ENCODE measurements at places on chromosomes 5 and 9.

- DNase-seq = no peak
- H3K27me3 ChIP-seq = no peaks in the 10 kb centered on the region
- no peaks in the 10 kb centered on the region for H3K36me3 ChIP-seq
- H3K27ac ChIP-seq = no peak overlapping the region
Measured at GRCh38 chr9:78437806-78438205, 140.9 kb downstream of the PSAT1 start.

- no peaks in the 10 kb centered on the region for H3K4me1 ChIP-seq
- no peak overlapping the region for H3K27ac ChIP-seq
- no peaks in the 10 kb centered on the region for H3K27me3 ChIP-seq
- no peak overlapping the region for H3K4me3 ChIP-seq
- H3K36me3 ChIP-seq = no peaks in the 10 kb centered on the region
- DNase-seq = no peak
Measured at GRCh38 chr5:130706696-130707095, 458.4 kb downstream of the HINT1 start.

DNA sequence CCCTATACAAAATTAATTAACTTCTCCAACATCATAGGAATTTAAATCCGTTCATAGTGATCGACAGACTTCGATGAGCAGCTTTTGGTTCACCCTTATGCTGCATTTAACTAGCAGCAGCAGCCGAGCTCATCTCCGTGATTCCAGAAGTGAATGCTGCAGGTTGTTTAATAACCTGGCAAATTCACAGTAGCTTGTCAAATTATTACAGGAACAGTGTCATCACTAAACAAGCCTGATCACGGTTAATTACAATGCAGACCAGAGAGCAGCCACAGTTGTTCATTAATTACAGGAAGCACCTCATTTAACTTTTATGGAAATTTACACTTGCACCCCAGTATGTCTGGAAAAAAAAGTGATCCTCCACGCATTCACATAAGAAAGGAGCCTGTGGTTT is 188.2 kb downstream of the BNC2 start:
- no peaks in the 10 kb centered on the region for H3K27me3 ChIP-seq
- H3K4me1 ChIP-seq = no peaks in the 10 kb centered on the region
- no peaks in the 10 kb centered on the region for H3K36me3 ChIP-seq

DNA sequence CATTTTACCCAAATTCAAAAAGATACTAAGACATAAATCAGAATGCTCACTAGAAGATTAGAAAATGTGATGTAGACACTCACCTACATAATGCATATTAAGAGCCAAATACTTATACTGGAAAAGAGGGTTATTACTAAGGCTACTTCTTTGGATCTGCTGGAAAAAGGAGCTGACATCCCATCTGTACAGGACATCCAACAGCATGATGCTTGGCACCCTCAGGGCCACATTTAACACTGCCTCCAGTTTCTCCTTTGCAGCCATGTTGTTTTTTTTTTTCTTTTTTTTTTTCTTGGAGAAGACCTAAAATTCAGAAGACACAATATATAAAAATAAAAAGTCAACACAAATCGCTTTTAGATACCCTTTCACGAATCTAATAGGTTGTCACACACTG is 6.0 kb downstream of the RNF145 start:
- H3K27ac ChIP-seq = no peak overlapping the region
- no peak overlapping the region for H3K4me3 ChIP-seq
- no peak for DNase-seq
- no peaks in the 10 kb centered on the region for H3K36me3 ChIP-seq
- H3K4me1 ChIP-seq = no peaks in the 10 kb centered on the region
- no peaks in the 10 kb centered on the region for H3K27me3 ChIP-seq

- H3K27me3 ChIP-seq = peaks cover 9% of the 10 kb centered on the region
- no peak for DNase-seq
- H3K36me3 ChIP-seq = no peaks in the 10 kb centered on the region
- no peaks in the 10 kb centered on the region for H3K4me1 ChIP-seq
Measured at GRCh38 chr9:130174025-130174424, 1.8 kb downstream of the NCS1 start.

GRCh38 chr5:168282120-168282519 is 9.3 kb upstream of the WWC1 start:
- H3K27me3 ChIP-seq = no peaks in the 10 kb centered on the region
- H3K4me1 ChIP-seq = no peaks in the 10 kb centered on the region
- no peaks in the 10 kb centered on the region for H3K36me3 ChIP-seq
- no peak overlapping the region for H3K4me3 ChIP-seq

DNA sequence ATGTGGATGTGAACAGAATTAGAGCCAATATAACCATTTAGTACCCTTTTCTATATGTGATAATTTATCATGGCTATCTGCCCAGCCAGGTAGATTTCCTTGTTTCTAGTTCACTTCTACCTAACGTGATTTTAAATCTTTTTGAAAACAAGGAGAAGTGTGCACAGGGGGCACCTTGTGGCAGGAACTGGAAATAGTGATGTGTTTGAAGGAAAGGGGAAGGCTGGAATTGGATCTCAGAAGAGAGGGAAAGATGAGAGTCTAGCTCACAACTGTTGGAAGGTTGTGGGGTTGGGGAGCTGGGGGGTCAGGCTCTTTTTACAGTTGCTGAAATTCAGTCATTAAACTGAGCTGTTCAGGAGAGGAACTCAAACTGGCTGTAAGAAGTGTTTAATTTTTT is 219.5 kb downstream of the KCTD16 start:
- no peaks in the 10 kb centered on the region for H3K4me1 ChIP-seq
- H3K27me3 ChIP-seq = no peaks in the 10 kb centered on the region
- DNase-seq = no peak
- no peaks in the 10 kb centered on the region for H3K36me3 ChIP-seq
- H3K4me3 ChIP-seq = no peak overlapping the region

GRCh38 chr5:147743678-147744374 is 38.7 kb downstream of the JAKMIP2 start:
- no peaks in the 10 kb centered on the region for H3K4me1 ChIP-seq
- H3K27me3 ChIP-seq = no peaks in the 10 kb centered on the region
- DNase-seq = no peak
- no peak overlapping the region for H3K27ac ChIP-seq
- no peak overlapping the region for H3K4me3 ChIP-seq

- no peak overlapping the region for H3K27ac ChIP-seq
- H3K4me3 ChIP-seq = no peak overlapping the region
- no peaks in the 10 kb centered on the region for H3K27me3 ChIP-seq
- no peak for DNase-seq
- no peaks in the 10 kb centered on the region for H3K4me1 ChIP-seq
Measured at GRCh38 chr9:92988215-92988768, 41.0 kb downstream of the FGD3 start.

GRCh38 chr5:78787783-78788182 is 139.2 kb upstream of the LHFPL2 start:
- H3K4me3 ChIP-seq = no peak overlapping the region
- no peak for DNase-seq
- no peaks in the 10 kb centered on the region for H3K36me3 ChIP-seq
- H3K27me3 ChIP-seq = no peaks in the 10 kb centered on the region

DNA sequence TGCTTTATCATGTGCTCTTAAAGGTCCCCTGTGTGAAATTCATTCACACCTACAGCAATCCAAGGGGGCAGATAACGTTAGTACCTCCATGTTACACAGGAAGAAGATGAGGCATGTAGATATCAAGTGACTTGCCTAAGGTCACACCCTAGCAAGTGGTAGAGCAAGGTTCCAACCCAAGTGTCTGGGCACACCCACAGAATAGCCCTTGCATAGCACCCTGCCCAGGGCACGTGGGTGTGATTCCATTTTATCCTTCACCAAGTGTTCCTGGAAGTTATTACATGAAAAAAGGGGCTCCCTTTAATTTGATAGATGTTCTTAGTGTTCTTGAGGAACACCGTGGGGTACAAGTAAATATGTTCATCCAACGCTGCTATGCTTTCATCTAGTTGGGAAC is 4.9 kb downstream of the TMEM171 start:
- H3K4me1 ChIP-seq = peaks cover 5% of the 10 kb centered on the region

DNA sequence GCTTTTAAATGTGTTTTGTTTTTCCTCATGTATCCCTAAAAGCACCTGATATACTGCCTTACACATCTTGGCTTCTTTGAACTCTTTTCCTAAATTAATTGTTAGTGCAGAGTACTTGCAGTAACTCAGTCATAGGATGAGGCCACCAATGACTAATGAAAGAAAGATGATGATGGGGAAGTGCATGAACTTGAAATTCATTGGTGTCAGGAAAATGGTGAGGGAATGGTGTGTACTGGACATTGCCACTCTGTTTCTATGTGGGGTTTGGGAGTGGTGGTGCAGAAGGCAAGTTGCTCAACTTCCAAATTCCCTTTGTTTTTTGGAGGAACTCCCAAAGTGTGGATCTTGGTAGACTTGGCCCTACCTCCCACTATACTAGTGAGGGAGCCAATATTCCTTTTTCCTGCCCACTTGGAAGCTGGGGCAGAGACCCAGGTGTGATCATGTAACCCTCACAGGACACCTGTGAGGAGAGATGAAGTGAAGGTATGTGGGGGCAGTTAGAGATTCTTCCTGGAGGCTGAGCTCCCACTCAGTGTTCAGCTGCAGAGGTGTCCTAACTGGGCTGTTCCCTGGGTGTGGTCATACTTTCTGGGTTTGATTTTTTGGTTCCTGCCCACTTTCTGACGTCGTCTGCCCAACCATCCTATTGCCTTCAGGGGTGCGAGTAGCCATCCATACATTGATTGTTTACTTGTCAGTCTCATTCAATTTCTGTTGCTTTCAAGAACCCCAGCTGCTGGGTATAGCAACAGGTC is 298.5 kb downstream of the MAST4 start:
- H3K4me3 ChIP-seq = no peak overlapping the region
- H3K27ac ChIP-seq = no peak overlapping the region
- no peaks in the 10 kb centered on the region for H3K36me3 ChIP-seq
- no peaks in the 10 kb centered on the region for H3K27me3 ChIP-seq

- no peaks in the 10 kb centered on the region for H3K4me1 ChIP-seq
- no peak overlapping the region for H3K4me3 ChIP-seq
- DNase-seq = no peak
- no peaks in the 10 kb centered on the region for H3K36me3 ChIP-seq
- no peaks in the 10 kb centered on the region for H3K27me3 ChIP-seq
- no peak overlapping the region for H3K27ac ChIP-seq
Measured at GRCh38 chr9:27836661-27837401, 263.6 kb upstream of the C9orf72 start.

DNA sequence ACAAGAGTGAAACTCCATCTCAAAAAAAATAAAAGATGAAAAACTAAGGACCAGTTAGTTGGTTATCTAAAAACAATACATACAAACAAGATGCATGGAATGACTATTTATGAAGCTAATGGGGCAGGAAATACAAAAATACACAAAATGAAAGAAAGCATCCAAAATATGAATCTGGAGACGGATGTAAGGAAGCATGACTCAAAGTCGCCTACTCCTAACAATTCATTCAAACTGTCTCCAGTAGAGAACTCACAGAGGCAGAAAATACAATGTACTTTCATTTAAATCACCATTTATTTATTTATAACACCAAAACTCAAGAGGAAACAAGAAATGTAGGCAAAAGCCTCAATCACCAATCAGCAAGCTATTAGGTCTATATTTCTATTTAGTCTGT is 68.4 kb downstream of the SCAI start:
- no peak overlapping the region for H3K27ac ChIP-seq
- no peaks in the 10 kb centered on the region for H3K27me3 ChIP-seq
- H3K4me1 ChIP-seq = no peaks in the 10 kb centered on the region
- DNase-seq = no peak

DNA sequence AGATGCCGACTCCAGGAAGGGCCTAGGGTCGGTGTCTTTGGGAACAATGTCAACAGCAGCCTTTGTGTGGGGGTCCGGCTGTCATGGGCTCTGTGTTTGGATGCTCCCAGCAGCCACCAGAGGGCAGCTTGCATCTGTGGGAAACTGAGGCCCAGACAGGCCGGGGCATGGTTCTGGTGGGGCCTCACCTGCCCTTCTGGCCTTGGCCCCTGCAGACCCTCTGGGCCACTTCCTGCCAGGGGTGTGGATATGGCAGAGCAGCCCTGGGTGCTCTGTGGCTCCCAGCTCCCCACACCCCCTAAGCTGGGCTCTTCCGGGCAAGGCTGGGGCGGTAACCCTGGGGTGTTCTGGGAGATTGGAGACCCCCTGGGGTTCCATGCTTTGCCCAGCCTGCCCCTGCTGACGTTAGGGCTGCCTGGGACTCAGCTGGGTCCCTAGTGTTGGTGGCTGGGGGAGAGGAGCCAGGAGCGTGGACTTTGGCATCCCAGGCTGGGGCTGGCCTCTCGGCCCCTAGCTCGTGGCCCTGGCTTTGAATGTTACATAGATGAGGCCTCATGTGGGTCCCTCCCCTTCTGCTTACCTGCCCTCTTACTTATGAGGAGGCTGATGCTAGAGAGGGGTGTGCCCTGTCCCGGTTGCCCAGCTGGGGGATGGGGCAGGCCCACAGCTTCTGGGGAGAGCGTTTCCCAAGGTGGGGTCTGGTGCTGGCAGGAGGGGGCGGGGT is 38.3 kb downstream of the RXRA start:
- no peaks in the 10 kb centered on the region for H3K36me3 ChIP-seq
- H3K27ac ChIP-seq = no peak overlapping the region
- no peaks in the 10 kb centered on the region for H3K27me3 ChIP-seq
- no peak overlapping the region for H3K4me3 ChIP-seq

- H3K27me3 ChIP-seq = no peaks in the 10 kb centered on the region
- H3K4me1 ChIP-seq = no peaks in the 10 kb centered on the region
- no peak overlapping the region for H3K4me3 ChIP-seq
Measured at GRCh38 chr5:3787604-3788003, 192.0 kb downstream of the IRX1 start.

GRCh38 chr9:86978413-86978812 is 31.1 kb upstream of the GAS1 start:
- no peaks in the 10 kb centered on the region for H3K27me3 ChIP-seq
- no peak for DNase-seq
- H3K27ac ChIP-seq = no peak overlapping the region
- no peak overlapping the region for H3K4me3 ChIP-seq
- no peaks in the 10 kb centered on the region for H3K36me3 ChIP-seq

- H3K4me3 ChIP-seq = no peak overlapping the region
- H3K36me3 ChIP-seq = no peaks in the 10 kb centered on the region
- no peak overlapping the region for H3K27ac ChIP-seq
- peaks cover 3% of the 10 kb centered on the region for H3K27me3 ChIP-seq
Measured at GRCh38 chr5:107217721-107218130, 453.0 kb downstream of the EFNA5 start.

Measured in colonic mucosa (tissue), 4 donors.